T-helper 1 cell treated with Interleukin-12 subunit alpha and Interleukin-12 subunit beta and Interleukin-4 antibody, amounts not matched to agents 30 ng/mL and 1 ng/mL, for 36 hours (primary cell): ENCODE measurements at places on chromosomes 16 and 17. TPM values are rescaled to one million over a fixed set of nuclear protein-coding genes. Genes with fewer than 3 reads are reported as not detected.

Gene TVP23A
- total RNA-seq: 0.22 and 0.32 TPM in 2 replicates

Gene MYH13
- not detected in 2 replicates for total RNA-seq

Gene CDRT15L2
- total RNA-seq: not detected in 2 replicates

Gene ZG16B
- total RNA-seq: 23.2 and 24.3 TPM in 2 replicates

Gene NPIPA5
- total RNA-seq: 15.7 and 17.2 TPM in 2 replicates

Gene KRT24
- not detected in 2 replicates for total RNA-seq

Gene PRSS33
- not detected in 2 replicates for total RNA-seq

Gene TAC4
- not detected in 2 replicates for total RNA-seq

Gene ARL5C
- not detected in 2 replicates for total RNA-seq

Gene DOK4
- 2.6 and 3.6 TPM in 2 replicates for total RNA-seq

Gene IL34
- total RNA-seq: 0.24 TPM in 1 of 2 replicates, not detected in the other

Gene ZNF385C
- total RNA-seq: not detected in 2 replicates

Gene CCL18
- not detected in 2 replicates for total RNA-seq

Gene MPP2
- 0.86 and 1.2 TPM in 2 replicates for total RNA-seq

Gene TEX19
- 0.10 TPM in 1 of 2 replicates, not detected in the other for total RNA-seq

Gene KRTAP4-5
- not detected in 2 replicates for total RNA-seq

Gene CSH1
- not detected in 2 replicates for total RNA-seq

Gene PRCD
- not detected in 2 replicates for total RNA-seq

Gene C16orf92
- not detected in 2 replicates for total RNA-seq

Gene PIK3R6
- 4.2 and 4.3 TPM in 2 replicates for total RNA-seq

Gene P2RX5
- total RNA-seq: 216 and 220 TPM in 2 replicates

Gene NEK8
- 5.4 and 6.5 TPM in 2 replicates for total RNA-seq

Gene HAS3
- total RNA-seq: 0.59 and 0.61 TPM in 2 replicates

Gene MYCBPAP
- total RNA-seq: 7.5 and 8.2 TPM in 2 replicates

Gene HS3ST6
- not detected in 2 replicates for total RNA-seq

Gene MED9
- 12.7 and 13.5 TPM in 2 replicates for total RNA-seq

Gene SEZ6L2
- 0.07 TPM in 2 replicates for total RNA-seq

Gene HASPIN
- total RNA-seq: 26.8 and 26.9 TPM in 2 replicates

Gene HOXB1
- not detected in 2 replicates for total RNA-seq

Gene ITGAL
- 660 and 669 TPM in 2 replicates for total RNA-seq

Gene TPSD1
- not detected in 2 replicates for total RNA-seq

Gene PDIA2
- total RNA-seq: not detected in 2 replicates

Gene KRT25
- total RNA-seq: not detected in 2 replicates

Gene CD300H
- not detected in 2 replicates for total RNA-seq

Gene MAPK7
- total RNA-seq: 32.1 and 33.2 TPM in 2 replicates

Gene CCL7
- total RNA-seq: not detected in 2 replicates

Gene NAGLU
- total RNA-seq: 19.6 and 22.2 TPM in 2 replicates

Gene CACNG5
- not detected in 2 replicates for total RNA-seq

Gene SLC5A11
- total RNA-seq: 0.29 TPM in 1 of 2 replicates, not detected in the other

Gene SULT1A2
- total RNA-seq: 0.37 and 0.63 TPM in 2 replicates

Gene IL17C
- total RNA-seq: not detected in 2 replicates
